ENCODE measurements at places on chromosomes 2 and 18. TPM values are rescaled to one million over a fixed set of nuclear protein-coding genes. Genes with fewer than 3 reads are reported as not detected.

MBP gene
- polyA plus RNA-seq = 20.9 TPM

PEX13 gene
- 29.7 TPM for polyA plus RNA-seq

TCF23 gene
- 0.93 TPM for polyA plus RNA-seq

RAB17 gene
- 14.9 TPM for polyA plus RNA-seq

DNA sequence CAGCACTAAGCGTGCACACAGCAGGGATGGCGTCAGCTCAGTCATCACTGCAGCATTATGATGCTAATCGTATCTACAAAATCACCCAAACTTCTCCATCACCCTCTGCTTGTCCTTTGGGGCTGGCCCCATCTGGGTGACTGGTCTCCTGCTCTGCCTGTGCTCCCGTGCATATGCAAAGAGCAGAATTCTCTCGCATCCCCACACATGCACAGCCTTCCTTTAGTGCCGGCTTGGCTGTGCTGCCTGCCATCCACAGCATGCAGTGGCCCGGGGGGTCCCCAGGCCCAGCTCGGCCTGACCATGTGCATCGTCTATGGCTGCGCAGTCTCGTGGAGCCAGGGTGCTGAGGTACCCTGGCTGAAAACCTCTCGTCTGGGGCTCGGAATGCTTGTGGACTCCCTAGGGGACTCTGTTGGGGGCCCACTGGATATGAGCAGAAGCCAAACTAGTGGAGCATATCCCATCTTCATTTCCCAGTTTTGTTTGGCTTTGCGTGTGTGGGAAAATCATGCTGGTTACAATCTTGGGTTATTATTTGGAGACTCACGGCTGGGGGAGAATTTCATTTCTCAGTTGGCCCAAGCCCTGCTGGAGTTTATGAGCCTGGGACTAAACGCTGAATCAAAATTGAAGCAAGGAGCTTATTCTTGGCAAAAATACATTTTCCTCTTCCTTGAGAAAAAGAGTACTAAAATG, 70.9 kb upstream of the HS6ST1 start:
- DNase-seq = no peak

- no peak for DNase-seq
Observed at GRCh38 chr2:25228848-25229278, 60.5 kb upstream of the POMC start.

- no peak for DNase-seq
Observed at GRCh38 chr2:86026744-86027065, 79.0 kb downstream of the POLR1A start.

GRCh38 chr2:170217778-170218251, 39.9 kb downstream of the MYO3B start:
- DNase-seq = no peak

- no peak for DNase-seq
Observed at GRCh38 chr2:229910147-229910831, 11.5 kb downstream of the TRIP12 start.
